ENCODE measurements at places on chromosomes 2 and 18. TPM values are rescaled to one million over a fixed set of nuclear protein-coding genes. Genes with fewer than 3 reads are reported as not detected.

SH3BP4 gene
- total RNA-seq, result 135 TPM

DNA sequence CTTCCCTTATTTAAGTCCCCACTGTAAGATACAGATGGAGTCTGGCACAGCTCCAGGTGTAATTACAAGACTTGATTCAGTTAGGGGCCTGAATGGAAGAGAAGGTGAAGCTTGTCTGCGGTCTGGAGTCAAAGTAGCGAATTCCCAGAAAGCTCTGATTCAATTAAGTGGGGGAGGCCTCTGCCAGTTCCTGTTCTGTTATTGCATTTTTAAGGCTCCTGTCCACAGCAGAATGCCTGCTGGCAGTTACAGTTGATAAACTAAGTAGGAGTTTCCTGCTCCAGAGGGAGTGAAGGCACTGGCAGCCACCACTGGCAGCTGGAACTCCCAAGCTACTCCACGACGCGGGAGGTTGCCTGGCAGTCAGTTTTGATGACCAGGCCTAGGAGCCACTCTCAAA is 181.1 kb downstream of the SOCS6 start:
- no peak for DNase-seq

SRBD1 gene
- total RNA-seq, result 17.8 TPM

RAPH1 gene
- 16.8 TPM for total RNA-seq

UXS1 gene
- 61.3 TPM for total RNA-seq

DNA sequence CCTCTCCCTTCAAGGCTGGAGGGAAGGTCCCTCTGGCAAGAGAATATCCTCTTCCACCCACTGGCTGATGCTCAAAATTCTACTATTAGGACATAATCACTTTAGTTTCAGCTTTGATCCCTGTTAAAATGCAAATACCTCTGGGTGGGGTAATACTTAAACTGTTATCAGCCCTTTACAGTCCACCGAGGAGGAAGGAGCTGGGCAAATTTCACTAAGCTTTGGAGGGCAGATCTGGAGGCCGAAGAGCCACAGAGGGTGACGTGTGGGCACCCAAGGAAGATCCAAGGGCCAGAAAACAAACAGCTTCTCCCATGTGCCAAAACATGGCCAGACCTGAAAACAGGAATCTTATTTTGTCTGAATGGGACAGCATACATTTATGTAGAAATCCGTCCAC is 74.6 kb upstream of the BCL11A start:
- no peak for DNase-seq

DNA sequence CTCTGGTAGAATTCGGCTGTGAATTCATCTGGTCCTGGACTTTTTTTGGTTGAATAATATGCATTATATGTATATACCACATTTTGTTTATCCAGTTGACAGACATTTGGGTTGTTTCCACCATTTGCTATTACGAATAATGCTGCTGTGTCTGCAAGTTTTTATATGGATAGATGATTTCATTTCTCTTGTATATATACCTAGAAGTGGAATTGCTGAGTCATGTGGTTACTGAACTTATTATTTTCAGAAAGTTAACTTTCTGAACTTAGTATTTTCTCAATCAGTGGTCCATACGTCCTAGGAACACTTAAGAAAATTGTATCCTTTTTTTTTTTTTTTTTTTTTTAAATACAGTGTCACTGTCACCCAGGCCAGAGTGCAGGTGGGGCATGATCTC is 63.3 kb downstream of the RIF1 start:
- no peak for DNase-seq

GRCh38 chr2:26479131-26479788 is 1.3 kb upstream of the OTOF start:
- DNase-seq, result no peak

- DNase-seq, result peak; percentile 54
These were observed 27.6 kb upstream of the ASAP2 start for GRCh38 chr2:9178904-9179571.

- DNase-seq, result no peak
These were observed 105.0 kb downstream of the NEDD4L start for GRCh38 chr18:58148954-58149471.

GRCh38 chr2:213227458-213227857 is 56.8 kb upstream of the SPAG16 start:
- DNase-seq, result no peak

GRCh38 chr2:159840616-159841015 is 42.6 kb upstream of the CD302 start:
- DNase-seq, result no peak

Data from PC-9 (cell line).